ENCODE measurements at places on chromosomes 2 and 18. TPM values are rescaled to one million over a fixed set of nuclear protein-coding genes. Genes with fewer than 3 reads are reported as not detected.

The CYBRD1 gene
- polyA plus RNA-seq: 1.6 TPM

The IRS1 gene
- 0.02 TPM for polyA plus RNA-seq

The TTC27 gene
- 26.1 TPM for polyA plus RNA-seq

The SGPP2 gene
- polyA plus RNA-seq: 2.2 TPM

The SPAST gene
- 15.3 TPM for polyA plus RNA-seq

The RUFY4 gene
- polyA plus RNA-seq: not detected

The DUSP28 gene
- polyA plus RNA-seq: 18.5 TPM

The EHBP1 gene
- 9.2 TPM for polyA plus RNA-seq

The LYPD6B gene
- not detected for polyA plus RNA-seq

The SATB2 gene
- polyA plus RNA-seq: not detected

The TMEM247 gene
- not detected for polyA plus RNA-seq

The OLA1 gene
- polyA plus RNA-seq: 77.1 TPM
